ENCODE measurements at places on chromosomes 1 and 21.
A peak's percentile ranks its signal among the peaks of the same experiment; 100 is the strongest.

GRCh38 chr1:10841118-10841517 lies 44.7 kb upstream of the CASZ1 start:
- no peak for DNase-seq

DNA sequence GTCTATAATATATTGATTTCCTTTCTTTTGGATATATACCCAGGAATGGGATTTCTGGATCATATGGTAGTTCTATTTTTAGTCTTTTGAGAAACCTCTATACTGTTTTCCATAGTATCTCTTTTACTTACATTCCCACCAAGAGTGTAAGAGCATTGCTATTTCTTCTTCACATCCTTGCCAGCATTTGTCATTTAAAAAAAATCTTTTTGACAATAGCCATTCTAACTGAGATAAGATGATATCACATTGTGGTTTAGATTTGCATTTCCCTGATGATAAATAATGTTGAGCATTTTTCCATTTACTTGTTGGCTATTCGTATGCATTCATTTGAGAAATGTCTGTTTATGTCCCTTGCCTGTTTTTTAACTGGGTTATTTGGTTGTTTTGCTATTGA lies 467.4 kb downstream of the COL11A1 start:
- DNase-seq: no peak

DNA sequence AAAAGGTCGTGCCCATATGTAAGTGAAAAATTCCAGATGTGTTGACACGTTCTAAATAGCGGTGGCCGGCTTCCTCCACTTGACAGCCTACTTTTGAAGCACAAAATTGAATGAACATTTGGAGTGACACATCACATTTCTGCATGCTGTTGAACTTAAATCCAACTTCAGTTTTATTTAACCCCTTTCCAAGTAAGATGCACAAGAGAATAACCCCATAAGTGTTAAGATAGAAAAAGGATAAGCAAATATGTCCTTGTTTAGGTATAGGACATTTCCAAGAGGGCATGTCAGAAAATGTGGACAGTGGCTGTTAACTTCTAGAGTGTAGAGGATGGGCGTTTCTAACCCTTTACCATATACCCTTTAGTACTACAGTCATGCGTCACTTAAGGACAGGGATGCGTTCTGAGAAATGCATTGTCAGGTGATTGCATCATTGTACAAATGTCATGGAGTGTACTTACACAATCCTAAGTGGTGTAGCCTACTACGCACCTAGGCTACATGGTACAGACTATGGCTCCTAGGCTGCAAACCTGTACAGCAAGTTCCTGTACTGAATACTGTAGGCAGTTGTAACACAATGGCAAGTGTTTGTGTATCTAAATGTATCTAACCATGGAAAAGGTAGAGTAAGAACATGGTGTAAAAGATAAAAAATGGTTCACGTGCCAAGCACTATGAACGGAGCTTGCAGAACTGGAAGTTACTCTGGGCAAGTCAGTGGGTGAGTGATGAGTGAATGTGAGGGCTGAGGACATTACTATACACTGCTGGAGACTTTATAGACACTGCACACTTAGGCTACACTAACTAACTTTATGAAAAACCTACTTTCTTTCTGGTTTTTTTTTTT lies 9.3 kb upstream of the FAM89A start:
- DNase-seq: peak; percentile 62

GRCh38 chr1:151862604-151863003 lies 9.1 kb upstream of the THEM5 start:
- DNase-seq: no peak

DNA sequence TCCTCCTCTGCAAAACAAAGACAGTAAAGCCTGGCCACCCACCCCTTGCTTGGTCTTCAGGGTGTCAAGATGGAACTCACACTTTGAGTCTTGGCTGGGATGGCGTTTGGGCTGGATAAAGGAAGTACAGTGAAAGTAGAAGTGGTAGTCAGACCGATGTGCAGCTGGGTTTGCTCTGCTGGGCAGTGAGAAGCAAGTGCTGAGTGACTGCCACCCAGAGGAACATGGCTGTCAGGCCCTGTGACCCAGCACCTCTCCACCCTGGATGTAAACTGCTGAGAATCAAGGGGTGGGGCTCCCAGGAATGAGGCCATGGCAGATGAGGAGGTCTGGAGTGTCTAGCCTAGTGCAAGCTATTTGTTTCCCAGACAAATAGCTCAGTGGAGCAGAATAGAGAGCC lies 51.2 kb downstream of the POFUT2 start:
- DNase-seq: peak; percentile 64

DNA sequence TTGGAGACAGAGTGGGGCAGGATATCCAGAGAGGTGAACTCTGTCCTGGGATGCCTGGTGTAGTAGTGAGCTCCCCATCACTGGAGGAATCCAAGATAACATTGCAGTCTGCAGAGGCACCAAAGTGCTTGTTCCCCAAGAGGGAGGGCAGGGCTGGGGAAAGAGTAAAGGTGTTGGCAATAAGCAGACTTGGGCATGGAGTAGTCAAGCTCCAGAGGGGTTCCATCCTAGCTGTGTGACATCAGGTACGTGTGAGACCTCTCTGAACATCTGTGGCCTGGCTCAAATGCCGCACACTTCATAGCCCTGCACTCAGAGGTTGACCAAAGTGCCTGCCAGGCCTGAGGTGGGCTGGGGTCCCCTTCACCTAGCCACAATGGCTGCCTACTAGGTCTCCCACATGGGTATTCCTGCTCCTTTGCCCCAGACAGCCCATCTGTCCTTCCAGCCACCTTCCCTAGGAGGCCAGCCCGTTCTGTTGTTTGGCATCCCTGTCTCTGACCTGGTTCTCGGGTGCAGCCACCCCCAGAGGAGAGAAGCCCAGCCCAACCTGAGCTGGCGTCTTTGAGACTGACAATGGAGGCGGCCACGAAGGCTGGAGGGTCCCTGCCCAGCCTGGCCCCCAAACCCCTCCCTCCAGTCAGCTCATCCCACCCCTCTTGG lies 2.8 kb upstream of the ARF1 start:
- no peak for DNase-seq

DNA sequence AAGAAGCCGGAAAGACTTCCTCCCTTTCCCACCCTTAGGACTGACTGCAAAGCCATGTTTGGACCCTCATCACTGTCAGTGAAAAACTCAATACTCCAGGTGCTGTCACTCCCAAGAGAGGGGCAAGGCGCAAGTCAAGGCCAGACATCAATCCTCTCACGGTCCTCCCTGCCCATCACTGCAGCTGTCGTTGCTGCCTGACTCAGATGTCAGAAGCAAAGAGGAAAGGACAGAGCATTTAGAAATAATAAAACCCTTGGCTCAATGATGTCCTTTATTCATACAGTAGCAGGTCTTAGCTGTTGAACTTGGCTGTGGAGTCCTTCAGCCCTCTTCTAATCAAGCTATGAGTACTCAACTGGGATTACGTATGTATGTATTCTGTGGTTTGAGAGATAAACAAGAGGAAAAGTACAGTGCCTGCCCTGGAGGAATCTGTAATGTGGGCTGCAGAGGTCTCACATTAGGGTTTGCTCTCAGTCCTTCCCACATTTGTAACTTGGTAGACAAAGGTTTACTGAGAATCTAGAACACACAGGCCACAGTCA lies 13.5 kb downstream of the SUSD4 start:
- no peak for DNase-seq

- DNase-seq: no peak
These were observed 87.2 kb downstream of the TGFBR3 start for GRCh38 chr1:91798740-91799139.

DNA sequence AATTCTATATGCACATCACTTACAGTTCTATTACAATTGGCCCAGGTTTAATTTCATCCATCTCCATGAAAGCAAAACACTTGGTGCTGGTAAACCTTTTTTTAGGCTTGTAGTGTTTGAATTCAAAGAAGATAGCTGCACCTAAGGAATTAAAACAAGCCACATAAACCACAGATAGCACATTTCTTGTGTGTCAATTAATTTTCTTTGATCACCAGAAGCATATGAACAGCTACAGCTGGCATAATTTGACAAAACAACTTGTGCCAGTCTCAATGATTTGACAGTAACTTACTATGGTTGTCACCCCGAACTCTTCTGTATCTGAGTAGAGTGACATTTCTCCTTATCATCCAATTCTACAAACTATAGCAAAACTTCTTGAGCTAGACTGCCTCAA lies 42.2 kb downstream of the AIDA start:
- no peak for DNase-seq
